Breast epithelium (tissue), 4 donors: ENCODE measurements at places on chromosomes 1 and 21.

GRCh38 chr21:43274022-43274945 is 105.5 kb downstream of the CRYAA start:
- no peaks in the 10 kb centered on the region for H3K4me1 ChIP-seq
- H3K27ac ChIP-seq, result no peak overlapping the region
- no peaks in the 10 kb centered on the region for H3K36me3 ChIP-seq
- no peaks in the 10 kb centered on the region for H3K27me3 ChIP-seq
- no peak overlapping the region for H3K4me3 ChIP-seq

DNA sequence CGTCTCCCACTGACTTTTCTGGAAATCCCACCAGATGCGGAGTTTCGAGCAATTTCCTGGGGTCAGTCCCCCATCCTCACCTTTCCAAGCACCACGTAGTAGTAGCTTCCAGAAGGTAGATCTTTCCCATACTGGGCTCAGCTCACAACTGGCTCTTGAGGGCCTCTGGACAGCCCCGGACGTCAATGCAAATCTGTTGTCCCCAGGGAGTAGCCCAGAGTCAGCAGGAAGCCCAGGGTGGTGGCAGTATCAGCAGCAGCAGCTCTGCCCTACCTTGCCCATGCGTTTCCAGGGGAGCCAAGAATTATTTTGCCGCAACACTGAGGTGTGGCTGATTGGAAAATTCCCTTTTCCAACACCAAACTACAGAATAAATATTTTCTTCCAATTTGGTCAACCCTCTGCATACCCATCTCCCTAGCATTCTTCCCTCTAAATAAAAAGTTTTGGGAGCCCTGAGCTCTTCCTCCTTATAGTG is 70.3 kb downstream of the CD46 start:
- no peaks in the 10 kb centered on the region for H3K27me3 ChIP-seq
- DNase-seq, result no peak
- H3K27ac ChIP-seq, result peak overlapping the region; percentile 98
- peak overlapping the region; percentile 76 for H3K4me3 ChIP-seq

DNA sequence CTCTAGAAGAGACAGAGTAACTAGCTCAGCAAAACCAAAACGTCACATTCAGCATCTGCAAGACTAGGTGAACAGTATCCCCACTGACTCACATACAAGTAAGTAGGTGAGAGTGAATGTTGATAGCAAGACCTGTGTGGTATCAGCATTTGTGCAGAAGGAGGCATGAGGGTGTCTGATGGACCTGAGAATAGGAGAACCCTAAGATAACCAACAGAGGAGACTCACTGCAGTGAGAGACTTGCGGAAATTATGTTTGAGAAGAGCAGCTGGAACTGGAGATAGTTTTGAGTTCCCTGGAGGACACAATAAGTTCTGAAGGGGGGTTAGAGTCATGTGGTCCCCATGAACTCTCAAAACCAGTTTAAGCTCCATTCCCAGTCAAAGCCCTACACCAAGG is 59.1 kb downstream of the DYRK1A start:
- no peaks in the 10 kb centered on the region for H3K27me3 ChIP-seq
- H3K4me1 ChIP-seq, result no peaks in the 10 kb centered on the region
- no peak overlapping the region for H3K27ac ChIP-seq
- H3K36me3 ChIP-seq, result no peaks in the 10 kb centered on the region
- DNase-seq, result no peak

DNA sequence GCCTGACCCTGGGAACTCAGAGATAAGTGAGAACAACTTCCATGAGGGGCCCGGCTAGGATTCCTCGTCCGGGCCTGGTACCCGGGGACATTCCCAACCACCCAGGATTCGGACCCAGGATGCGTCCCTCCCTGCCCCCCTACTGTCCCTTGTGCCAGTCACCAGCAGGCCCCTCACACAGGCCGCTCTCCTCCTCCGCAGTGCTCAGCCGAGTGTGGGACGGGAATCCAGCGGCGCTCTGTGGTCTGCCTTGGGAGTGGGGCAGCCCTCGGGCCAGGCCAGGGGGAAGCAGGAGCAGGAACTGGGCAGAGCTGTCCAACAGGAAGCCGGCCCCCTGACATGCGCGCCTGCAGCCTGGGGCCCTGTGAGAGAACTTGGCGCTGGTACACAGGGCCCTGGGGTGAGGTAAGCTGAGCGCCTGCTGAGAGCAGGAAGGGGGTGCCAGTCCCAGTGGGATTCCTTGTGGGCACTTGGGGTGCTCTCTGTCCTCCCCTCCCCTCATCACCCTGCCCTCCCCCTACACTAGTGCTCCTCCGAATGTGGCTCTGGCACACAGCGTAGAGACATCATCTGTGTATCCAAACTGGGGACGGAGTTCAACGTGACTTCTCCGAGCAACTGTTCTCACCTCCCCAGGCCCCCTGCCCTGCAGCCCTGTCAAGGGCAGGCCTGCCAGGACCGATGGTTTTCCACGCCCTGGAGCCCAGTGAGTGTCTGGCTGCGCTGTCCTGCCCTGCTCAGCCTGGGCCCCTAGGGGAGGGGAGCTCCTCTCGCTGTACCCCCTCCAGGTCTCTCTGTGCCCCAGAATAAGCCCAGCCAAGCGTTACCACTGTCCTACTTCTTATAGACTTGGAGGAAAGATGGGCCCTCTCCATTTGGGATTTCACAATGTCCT is 9.8 kb downstream of the ADAMTSL4 start:
- peaks cover 40% of the 10 kb centered on the region for H3K4me1 ChIP-seq
- DNase-seq, result peak; percentile 61
- no peaks in the 10 kb centered on the region for H3K36me3 ChIP-seq
- peak overlapping the region; percentile 57 for H3K4me3 ChIP-seq
- H3K27ac ChIP-seq, result peak overlapping the region; percentile 100
- no peaks in the 10 kb centered on the region for H3K27me3 ChIP-seq

DNA sequence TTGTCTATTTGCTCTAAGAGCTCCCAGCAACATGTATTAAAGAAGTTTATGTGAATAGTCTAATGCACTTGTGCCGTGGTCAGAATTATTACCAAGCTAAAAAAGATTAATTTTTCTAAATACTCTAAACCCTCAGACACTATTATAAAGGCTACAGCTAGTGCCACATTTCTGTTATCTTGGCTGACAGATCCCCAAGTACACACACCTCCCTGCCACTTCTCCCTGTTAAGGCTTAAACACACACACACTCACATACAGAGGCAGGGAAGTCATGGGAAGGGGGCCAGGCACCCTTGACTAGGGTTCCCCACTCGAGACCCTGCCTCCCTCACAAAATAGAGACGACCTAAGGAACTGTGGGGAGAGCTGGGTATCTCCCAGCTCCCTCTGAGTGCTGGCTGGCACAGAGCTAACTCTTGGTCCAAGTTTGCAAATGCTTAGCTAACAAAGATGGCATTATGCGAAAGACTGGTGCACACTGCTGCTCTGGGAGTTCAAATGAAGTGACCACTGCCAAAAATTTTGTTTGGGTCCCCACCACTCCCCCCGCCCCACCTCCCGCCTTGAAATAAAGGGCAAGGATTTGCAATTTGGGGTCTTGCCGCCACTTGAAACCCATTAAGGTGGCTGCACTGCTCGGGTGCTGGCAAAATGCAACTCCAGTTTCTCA is 9.8 kb downstream of the SSBP3 start:
- no peaks in the 10 kb centered on the region for H3K4me1 ChIP-seq
- H3K36me3 ChIP-seq, result no peaks in the 10 kb centered on the region
- DNase-seq, result no peak
- H3K27ac ChIP-seq, result no peak overlapping the region
- H3K4me3 ChIP-seq, result no peak overlapping the region

- H3K27me3 ChIP-seq, result peaks cover 79% of the 10 kb centered on the region
- H3K4me3 ChIP-seq, result no peak overlapping the region
- no peaks in the 10 kb centered on the region for H3K36me3 ChIP-seq
- no peaks in the 10 kb centered on the region for H3K4me1 ChIP-seq
These were observed 85.6 kb downstream of the PAX7 start for GRCh38 chr1:18716112-18716784.

- H3K36me3 ChIP-seq, result peaks cover 11% of the 10 kb centered on the region
- DNase-seq, result no peak
- H3K27me3 ChIP-seq, result no peaks in the 10 kb centered on the region
- H3K4me3 ChIP-seq, result no peak overlapping the region
These were observed 126.0 kb downstream of the KIAA0319L start for GRCh38 chr1:35431173-35431599.

DNA sequence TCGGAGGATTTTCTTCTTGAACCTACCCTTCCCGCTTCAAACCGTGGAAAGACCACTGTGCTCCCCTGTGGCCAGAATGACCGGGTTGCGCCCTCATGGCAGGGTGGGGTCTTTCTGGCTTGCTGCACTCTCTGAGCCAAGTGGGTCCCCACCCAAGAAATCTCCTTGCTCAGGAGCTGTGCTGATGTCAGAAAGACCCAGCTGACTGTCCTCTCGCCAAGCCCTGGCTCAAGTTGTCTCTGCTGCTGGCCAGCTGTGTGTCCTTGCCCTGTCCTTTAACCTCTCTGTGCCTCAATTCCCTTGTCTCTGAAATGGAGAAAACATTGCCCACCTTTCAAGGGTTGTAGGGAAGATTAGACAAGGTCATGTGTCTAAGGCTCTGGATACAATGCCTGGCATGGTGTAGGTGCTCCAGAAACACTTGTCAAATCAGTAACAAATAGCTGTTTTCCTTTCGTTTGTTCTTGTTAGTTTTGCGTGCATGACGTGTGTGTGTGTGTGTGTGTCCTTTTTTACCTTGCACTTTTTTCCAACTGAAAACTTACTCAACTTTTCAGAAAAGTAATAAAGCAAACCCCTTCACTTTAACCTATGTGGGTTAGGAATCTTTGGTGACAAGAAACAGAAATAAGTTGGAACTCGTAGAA is 41.1 kb upstream of the RPL11 start:
- no peaks in the 10 kb centered on the region for H3K36me3 ChIP-seq
- no peak overlapping the region for H3K27ac ChIP-seq
- no peaks in the 10 kb centered on the region for H3K27me3 ChIP-seq
- DNase-seq, result no peak
- no peak overlapping the region for H3K4me3 ChIP-seq

- H3K27me3 ChIP-seq, result no peaks in the 10 kb centered on the region
- H3K36me3 ChIP-seq, result no peaks in the 10 kb centered on the region
- no peak overlapping the region for H3K4me3 ChIP-seq
These were observed 126.0 kb downstream of the CAMTA1 start for GRCh38 chr1:6911021-6911941.

DNA sequence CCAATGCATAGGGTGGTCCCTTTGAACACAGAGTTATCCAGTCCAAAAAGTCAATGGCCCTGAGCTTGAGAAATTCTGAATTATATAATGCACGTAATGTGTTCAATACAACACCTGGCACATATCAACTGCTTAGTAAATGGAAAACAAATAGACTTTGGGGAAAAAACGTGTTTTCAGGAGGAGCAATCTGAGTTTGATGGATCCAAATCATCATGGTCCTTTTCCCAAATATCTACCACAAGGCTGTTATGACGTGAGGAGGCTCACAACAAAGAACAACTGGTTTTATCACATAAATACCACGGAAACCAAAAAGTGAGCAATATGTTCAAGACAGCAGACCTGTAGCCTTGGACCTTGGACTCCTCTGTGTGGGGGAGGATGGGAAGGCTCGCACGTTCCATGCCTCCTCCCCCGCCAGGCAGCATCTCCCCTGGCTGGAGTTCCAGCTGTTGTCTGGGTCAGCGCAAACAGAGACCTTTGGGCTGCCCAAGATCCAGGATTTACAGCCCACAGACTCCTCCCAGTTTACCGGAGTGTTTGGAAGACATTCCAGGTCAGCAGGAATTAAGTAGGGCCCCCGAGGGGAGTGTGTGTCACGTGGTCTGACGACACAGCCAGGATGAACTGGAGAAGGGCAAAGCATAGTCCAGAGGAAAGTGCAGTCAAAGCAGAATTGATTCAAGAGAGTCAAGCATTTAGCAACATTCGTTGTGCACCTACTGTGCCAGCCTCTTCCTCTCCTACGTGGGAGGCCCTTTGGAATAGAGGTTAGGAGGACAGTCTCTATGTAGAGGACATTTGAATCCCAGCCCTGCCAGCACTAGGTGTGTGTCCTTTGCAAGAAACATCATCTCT is 32.2 kb upstream of the MED18 start:
- no peaks in the 10 kb centered on the region for H3K36me3 ChIP-seq
- H3K4me1 ChIP-seq, result peaks cover 7% of the 10 kb centered on the region
- no peaks in the 10 kb centered on the region for H3K27me3 ChIP-seq
- H3K4me3 ChIP-seq, result peak overlapping the region; percentile 24

- no peak for DNase-seq
- H3K36me3 ChIP-seq, result no peaks in the 10 kb centered on the region
- H3K27ac ChIP-seq, result no peak overlapping the region
- H3K4me3 ChIP-seq, result no peak overlapping the region
- no peaks in the 10 kb centered on the region for H3K4me1 ChIP-seq
These were observed 130.8 kb downstream of the BEND5 start for GRCh38 chr1:48645883-48646282.

GRCh38 chr1:162973381-162973795 is 95.8 kb upstream of the RGS4 start:
- H3K4me3 ChIP-seq, result no peak overlapping the region
- no peaks in the 10 kb centered on the region for H3K27me3 ChIP-seq
- H3K27ac ChIP-seq, result no peak overlapping the region
- no peaks in the 10 kb centered on the region for H3K36me3 ChIP-seq
- no peaks in the 10 kb centered on the region for H3K4me1 ChIP-seq

DNA sequence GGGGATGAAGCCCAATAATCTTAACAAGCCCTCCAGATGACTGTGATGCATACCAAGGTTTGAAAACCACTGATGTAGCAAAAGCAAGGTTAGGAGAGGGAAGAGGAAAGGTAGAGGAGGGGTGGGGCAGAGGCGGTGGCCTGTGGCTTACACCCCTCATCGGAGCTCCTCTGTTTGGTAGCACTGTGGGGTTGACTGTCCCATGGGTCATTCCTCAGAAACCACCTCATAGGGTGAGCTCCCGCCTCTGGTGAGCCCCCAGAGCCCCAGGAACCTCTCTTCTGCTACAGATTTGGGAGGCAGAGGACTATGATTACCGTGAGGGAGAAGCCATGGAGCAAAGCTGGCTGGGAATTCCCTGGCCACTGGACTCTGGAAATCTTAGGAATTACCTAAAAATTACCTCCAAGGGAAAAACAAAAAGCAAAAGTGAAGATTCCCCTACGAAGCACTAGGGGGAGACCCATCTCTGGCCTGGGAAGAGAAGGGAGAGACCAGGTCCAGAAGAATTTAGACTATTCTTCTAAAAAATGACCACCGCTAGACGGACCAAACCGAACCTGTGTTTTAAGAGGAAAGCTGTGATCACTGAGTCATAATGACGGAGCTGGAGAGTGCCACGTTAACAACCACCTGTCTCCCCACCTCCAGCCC is 1.5 kb upstream of the RASSF5 start:
- no peaks in the 10 kb centered on the region for H3K4me1 ChIP-seq
- no peak for DNase-seq

DNA sequence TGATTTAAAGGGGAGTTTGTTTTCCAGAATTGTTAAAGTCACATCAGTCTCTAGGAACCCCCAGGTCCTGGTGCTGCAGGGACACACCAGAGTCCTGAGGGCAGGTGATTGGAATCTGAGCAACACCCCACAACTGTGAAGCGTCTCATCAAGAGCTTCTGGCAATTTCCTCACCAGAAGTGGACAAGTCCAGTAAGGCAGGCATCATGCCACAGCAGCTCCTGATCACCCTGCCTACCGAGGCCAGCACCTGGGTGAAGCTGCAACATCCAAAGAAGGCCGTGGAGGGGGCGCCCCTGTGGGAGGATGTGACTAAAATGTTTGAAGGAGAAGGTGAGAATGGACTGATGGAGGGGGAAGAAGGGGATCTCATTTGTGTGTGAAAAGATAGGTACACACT is 2.1 kb downstream of the ZFP69 start:
- no peaks in the 10 kb centered on the region for H3K27me3 ChIP-seq
- H3K4me1 ChIP-seq, result no peaks in the 10 kb centered on the region
- DNase-seq, result no peak
- H3K27ac ChIP-seq, result no peak overlapping the region

GRCh38 chr1:157133426-157133825 is 4.8 kb downstream of the ETV3 start:
- H3K27me3 ChIP-seq, result no peaks in the 10 kb centered on the region
- H3K4me1 ChIP-seq, result peaks cover 21% of the 10 kb centered on the region
- no peak overlapping the region for H3K4me3 ChIP-seq
- H3K27ac ChIP-seq, result peak overlapping the region; percentile 2
